Smooth muscle cell of the pulmonary artery (primary cell): ENCODE measurements at places on chromosomes 16 and 17. TPM values are rescaled to one million over a fixed set of nuclear protein-coding genes. Genes with fewer than 3 reads are reported as not detected.

TOP3A gene
- total RNA-seq: 19.7 and 24.7 TPM in 2 replicates

GPR139 gene
- not detected in 2 replicates for total RNA-seq

CIAO3 gene
- 29.5 and 35.8 TPM in 2 replicates for total RNA-seq

KRTAP3-1 gene
- not detected in 2 replicates for total RNA-seq

GRAP gene
- total RNA-seq: 0.13 and 0.20 TPM in 2 replicates

NOTUM gene
- 0.13 TPM in 1 of 2 replicates, not detected in the other for total RNA-seq

KRTAP3-2 gene
- not detected in 2 replicates for total RNA-seq

MYH4 gene
- not detected in 2 replicates for total RNA-seq

BANP gene
- total RNA-seq: 28.7 and 33.2 TPM in 2 replicates

GSDMA gene
- not detected in 2 replicates for total RNA-seq

TAT gene
- not detected in 2 replicates for total RNA-seq

KRTAP9-2 gene
- not detected in 2 replicates for total RNA-seq

FAM171A2 gene
- 4.5 and 5.7 TPM in 2 replicates for total RNA-seq

HOXB9 gene
- total RNA-seq: not detected in 2 replicates

RNF157 gene
- total RNA-seq: 0.07 and 0.30 TPM in 2 replicates

FBXO39 gene
- 0.07 and 0.26 TPM in 2 replicates for total RNA-seq

ADAD2 gene
- not detected in 2 replicates for total RNA-seq

ACAP1 gene
- total RNA-seq: 0.33 and 0.99 TPM in 2 replicates
